ENCODE measurements at places on chromosomes 4 and X.

- no peak for DNase-seq
These were observed 23.7 kb downstream of the TLR6 start for GRCh38 chr4:38832624-38833528.

GRCh38 chr4:7915875-7916242 lies 23.8 kb downstream of the AFAP1 start:
- no peak for DNase-seq

DNA sequence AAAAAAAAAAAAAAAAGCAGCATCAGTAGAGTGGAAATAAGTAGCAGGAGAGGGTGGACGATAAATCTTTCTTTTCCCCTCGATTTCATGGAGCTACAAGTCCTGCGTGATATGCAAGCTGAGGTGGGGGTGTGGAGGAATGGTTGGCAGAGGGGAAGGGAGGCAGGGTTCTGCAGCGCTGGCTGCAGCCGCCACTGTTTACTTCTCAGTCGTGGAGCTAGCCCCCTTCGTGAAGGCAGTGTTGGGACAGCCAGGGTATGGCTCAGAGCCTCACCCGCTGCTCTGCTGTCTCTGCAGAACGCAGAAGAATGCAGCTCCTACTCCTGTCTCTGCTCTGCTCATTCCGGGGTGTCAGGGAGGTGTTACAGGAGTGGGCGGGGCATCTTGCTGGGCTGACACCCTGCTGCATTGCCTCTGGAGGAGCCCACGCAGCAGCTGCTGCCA lies 140.6 kb downstream of the GPM6A start:
- no peak for DNase-seq

DNA sequence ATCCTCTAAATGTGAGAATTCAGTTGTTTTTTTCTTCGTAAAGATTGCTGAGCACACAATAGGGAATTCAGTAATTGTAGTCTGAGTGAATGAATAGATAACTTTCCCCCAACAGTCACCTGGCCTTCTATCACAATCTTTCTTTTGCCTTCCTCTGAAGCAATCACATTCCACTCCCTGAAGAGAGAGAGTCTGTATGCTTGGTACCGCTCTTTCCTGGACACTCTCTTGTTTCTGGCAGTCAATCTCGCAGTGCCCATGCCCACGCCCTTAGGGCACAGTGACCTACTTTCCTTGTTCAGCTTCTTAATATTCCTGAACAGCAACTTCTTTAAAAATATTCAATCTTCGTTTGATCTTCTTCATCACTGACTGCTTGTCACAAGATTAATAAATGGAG lies 255.9 kb downstream of the ADAMTS3 start:
- no peak for DNase-seq

DNA sequence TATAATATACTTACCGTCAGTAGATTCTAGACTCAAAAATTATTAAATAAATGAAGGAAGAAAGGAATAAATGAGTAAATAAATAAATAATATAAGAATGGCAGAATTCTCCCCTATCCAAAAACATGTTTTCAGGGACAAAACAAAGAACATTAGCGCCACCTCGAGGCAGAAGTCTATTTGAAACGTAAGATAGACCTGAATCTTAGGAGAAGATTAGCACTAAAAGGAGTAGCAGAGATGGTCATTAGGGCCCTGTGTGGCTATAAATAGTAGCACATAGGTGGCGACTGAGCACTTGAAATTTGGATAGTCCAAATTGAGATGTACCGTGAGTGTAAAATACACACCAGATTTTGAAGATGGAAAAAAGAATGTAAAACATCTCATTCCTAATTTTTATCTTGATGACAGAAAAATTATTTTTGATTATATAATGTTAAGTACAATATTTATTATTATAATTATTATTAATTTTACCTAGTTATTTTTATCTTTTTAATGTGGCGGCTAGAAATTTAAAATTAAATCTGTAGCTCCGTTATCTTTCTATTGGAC lies 24.3 kb upstream of the SRD5A3 start:
- DNase-seq: no peak

- DNase-seq: no peak
These were observed 30.3 kb upstream of the NAF1 start for GRCh38 chr4:163196926-163197480.

- no peak for DNase-seq
These were observed 19.5 kb upstream of the WDFY3 start for GRCh38 chr4:84985952-84986351.

GRCh38 chr4:150007512-150007911 lies 70.7 kb upstream of the DCLK2 start:
- no peak for DNase-seq

GRCh38 chrX:44975666-44976263 lies 102.8 kb downstream of the KDM6A start:
- DNase-seq: no peak

GRCh38 chr4:760616-761015 lies 55.0 kb downstream of the PCGF3 start:
- no peak for DNase-seq

DNA sequence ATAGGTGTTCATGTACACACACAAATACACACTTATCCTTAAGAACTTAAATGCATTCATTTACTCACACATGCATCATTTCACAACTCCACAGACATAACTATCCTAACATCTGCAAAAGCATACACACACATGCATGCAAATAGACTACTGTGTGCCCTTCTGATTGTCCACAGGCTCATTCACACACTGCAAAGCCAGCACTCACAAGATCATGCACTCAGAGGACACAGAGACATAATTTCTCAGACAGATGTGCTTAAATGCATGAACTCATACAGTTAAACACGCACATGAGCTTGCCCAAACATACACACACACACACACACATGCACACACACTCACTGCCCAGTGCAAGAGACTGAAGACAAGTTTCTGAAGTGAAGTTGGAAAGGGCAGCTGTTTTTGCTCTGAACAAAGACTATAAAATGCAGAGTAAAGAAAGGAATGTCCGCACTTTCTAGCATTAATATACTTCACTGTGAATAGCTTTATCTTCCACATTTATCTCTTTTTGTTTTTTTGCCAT lies 1018.0 kb upstream of the HS3ST1 start:
- no peak for DNase-seq

- DNase-seq: no peak
These were observed 62.3 kb downstream of the STAG2 start for GRCh38 chrX:124023838-124024238.

- no peak for DNase-seq
These were observed 16.9 kb upstream of the HPRT1 start for GRCh38 chrX:134443020-134443419.

DNA sequence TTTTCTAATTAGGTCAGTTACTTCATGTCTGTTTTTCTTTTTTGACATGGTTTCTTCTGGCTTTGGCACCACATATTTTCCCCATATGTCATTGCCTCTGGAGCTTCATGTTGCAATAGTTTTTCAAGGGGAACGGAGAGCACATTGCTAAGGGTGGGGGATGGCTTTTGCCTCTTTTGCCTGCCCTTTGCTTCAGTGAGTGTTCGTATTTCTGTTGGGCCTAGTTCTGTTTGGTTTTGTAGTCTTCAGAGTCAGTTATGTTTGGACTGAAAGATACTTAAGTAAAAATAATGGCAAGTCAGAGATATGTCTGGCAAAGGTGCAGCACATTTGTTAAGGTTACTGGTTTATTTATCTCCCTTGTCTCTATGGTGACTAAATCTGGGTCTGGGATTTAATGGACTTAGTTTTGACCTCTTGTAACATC lies 29.1 kb downstream of the FHL1 start:
- no peak for DNase-seq

GRCh38 chr4:96352051-96352517 lies 512.2 kb downstream of the PDHA2 start:
- no peak for DNase-seq

DNA sequence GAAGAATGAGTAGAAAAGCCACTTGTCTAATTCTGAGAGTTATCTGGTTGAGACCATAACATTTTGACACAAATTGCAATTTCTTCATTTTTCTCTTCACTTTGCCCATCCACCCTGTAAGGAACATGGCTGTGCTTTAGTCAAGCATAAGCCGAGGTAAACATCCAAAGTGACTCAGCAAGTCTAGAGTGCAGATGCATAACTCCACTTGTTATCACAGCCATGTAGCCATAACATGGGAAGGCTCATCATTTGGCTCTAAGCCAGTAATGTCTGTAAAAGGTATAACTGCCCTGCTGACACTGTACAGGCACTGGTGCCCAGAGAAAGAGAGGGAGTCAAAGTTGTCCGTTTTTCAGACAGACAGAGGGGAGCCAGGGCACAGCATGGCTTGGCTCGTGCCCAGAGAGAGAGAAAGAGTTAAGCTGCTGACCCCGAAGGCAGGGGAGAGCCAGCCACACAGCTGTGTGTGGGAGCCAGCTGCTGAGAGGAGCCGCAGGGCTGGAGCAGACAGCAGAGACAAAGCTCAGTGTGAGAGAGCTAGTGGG lies 76.9 kb upstream of the EXOC1L start:
- DNase-seq: no peak

- no peak for DNase-seq
These were observed 184.9 kb downstream of the RAPGEF2 start for GRCh38 chr4:159287767-159288166.

- no peak for DNase-seq
These were observed 61.4 kb downstream of the AGA start for GRCh38 chr4:177380730-177381287.

DNA sequence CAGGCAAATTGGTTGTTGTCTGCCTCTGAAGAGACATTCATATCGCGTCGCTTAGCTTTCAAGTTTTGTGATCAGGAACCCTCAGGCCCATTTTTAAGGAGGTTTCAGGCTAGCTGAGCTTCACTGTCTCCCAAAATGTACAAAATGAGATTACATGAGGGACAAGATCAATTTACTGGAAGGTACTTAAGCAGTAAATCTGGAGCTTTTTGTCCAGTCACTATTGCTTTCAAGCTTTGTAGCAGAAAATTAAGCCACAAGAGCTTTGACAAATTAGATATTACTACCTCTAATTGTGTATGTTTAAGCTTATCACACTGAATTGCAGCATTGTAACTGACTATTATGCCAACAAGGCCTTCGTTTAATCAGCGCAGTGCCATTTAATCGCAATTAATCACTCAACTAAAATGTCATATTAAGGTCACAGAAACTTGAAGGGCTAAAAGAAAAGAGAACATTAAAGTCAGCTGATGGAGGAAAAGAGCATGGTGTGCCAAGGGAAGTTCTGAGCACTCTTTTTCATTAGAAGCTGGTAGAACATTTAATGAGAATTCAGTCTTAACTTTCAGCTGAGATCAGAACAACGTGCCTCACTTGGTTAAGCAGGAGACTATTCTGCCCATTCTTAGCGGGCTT lies 353.0 kb downstream of the FBXO8 start:
- no peak for DNase-seq

DNA sequence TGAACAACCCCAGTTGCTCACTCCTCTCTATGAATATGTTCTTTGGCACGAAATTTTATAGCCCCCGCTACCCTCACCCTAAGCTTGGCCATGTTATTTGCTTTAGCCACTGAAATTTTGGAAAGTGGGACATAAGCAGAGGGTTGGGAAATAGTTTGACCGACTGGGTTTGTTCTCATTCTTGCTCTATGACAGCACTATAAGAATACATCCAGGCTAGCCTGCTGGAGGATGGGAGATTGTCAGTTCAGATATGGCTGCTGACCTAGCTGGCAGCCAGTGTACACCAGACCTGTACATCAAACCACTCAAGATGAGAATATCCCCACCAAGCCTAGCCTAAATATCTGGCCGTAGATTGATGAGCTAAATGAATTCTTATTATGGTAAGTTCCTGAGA lies 298.1 kb downstream of the PDGFC start:
- no peak for DNase-seq

GRCh38 chrX:132467026-132467425 lies 21.8 kb downstream of the MBNL3 start:
- DNase-seq: no peak

- DNase-seq: no peak
These were observed 201.2 kb downstream of the CHIC2 start for GRCh38 chr4:53863158-53863557.

GRCh38 chr4:99893839-99894160 lies 427 bp downstream of the LAMTOR3 start:
- DNase-seq: no peak

- DNase-seq: no peak
These were observed 107.6 kb downstream of the LARP1B start for GRCh38 chr4:128168701-128169100.

GRCh38 chr4:81314897-81315470 lies 100.0 kb upstream of the PRKG2 start:
- no peak for DNase-seq

GRCh38 chrX:7184816-7185215 lies 36.9 kb upstream of the PUDP start:
- no peak for DNase-seq

DNA sequence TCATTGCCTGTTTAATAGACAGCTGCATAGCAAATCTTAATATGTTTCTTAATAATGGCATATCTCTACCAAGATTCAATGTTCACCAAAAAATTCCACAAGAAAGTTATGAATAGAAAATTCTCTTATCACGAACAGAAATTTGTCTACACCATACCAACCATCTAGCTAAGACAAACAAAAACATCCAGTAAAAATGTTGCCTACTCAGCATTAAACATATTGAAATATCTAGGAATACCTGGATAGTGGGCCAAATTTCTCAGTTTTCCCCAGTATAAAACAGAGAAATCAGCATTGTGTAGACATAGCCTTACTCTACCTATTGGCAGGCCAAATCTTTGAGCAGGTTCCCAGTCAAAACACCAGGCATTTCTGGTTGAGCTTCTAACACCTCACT lies 598.6 kb downstream of the KLHL13 start:
- no peak for DNase-seq

DNA sequence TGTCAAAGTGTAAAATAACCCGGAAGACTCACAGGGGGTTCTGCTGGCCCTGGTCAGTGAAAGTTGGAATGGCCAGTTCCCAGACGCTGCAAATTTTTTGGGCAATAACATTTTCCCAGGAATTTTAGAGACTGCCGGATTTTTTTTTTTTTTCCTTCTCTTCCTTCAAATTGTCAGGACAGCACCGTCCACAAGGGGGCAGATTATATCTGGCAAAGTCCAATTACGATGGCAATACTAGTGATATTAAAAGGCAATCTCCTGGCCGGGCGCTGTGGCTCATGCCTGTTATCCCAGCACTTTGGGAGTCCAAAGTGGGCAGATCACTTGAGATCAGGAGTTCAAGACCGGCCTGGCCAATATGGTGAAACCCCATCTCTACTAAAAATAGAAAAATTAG lies 20.5 kb downstream of the SLC25A5 start:
- no peak for DNase-seq

- no peak for DNase-seq
These were observed 1037.8 kb downstream of the STPG2 start for GRCh38 chr4:97105347-97106099.

DNA sequence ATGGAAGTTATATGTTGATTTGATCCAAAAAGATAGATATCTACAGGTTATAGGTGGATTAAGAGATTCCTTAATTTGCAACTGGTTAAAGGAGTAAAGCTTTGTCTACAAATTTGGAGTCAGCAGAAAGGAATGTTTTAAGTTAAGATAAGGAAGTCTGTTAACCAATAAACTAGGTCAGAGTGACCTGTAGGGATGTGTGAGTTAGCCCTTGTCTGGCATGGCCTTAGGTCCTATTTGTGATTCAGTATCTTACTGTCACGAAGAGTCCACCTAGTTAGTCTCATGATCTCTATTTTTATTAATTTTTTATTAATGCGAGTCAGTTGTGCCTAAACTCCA lies 230.8 kb downstream of the INPP4B start:
- no peak for DNase-seq

- no peak for DNase-seq
These were observed 863 bp upstream of the XPNPEP2 start for GRCh38 chrX:129737916-129738315.

Measured in stimulated activated CD8-positive, alpha-beta memory T cell treated with anti-CD3 and anti-CD28 coated beads, Interleukin-7, amount 100 ng/mL, for 1 hour (primary cell).